Vagina (tissue), 2 donors: ENCODE measurements at places on chromosomes 11 and 22. TPM values are rescaled to one million over a fixed set of nuclear protein-coding genes. Genes with fewer than 3 reads are reported as not detected.

The FZD4 gene
- 47.1 TPM for total RNA-seq

GRCh38 chr22:17576470-17576869 lies 13.2 kb downstream of the SLC25A18 start:
- no peak for DNase-seq
- no peaks in the 10 kb centered on the region for H3K36me3 ChIP-seq
- no peak overlapping the region for H3K4me3 ChIP-seq
- no peaks in the 10 kb centered on the region for H3K27me3 ChIP-seq
- peaks cover 6% of the 10 kb centered on the region for H3K4me1 ChIP-seq
- H3K27ac ChIP-seq, result no peak overlapping the region

GRCh38 chr22:35446365-35446764 lies 46.4 kb downstream of the MCM5 start:
- no peaks in the 10 kb centered on the region for H3K36me3 ChIP-seq
- DNase-seq, result no peak
- peak overlapping the region; percentile 74 for H3K27ac ChIP-seq
- H3K4me1 ChIP-seq, result peaks cover 7% of the 10 kb centered on the region

GRCh38 chr22:32622004-32622743 lies 147.6 kb downstream of the FBXO7 start:
- H3K4me3 ChIP-seq, result no peak overlapping the region
- H3K36me3 ChIP-seq, result no peaks in the 10 kb centered on the region

DNA sequence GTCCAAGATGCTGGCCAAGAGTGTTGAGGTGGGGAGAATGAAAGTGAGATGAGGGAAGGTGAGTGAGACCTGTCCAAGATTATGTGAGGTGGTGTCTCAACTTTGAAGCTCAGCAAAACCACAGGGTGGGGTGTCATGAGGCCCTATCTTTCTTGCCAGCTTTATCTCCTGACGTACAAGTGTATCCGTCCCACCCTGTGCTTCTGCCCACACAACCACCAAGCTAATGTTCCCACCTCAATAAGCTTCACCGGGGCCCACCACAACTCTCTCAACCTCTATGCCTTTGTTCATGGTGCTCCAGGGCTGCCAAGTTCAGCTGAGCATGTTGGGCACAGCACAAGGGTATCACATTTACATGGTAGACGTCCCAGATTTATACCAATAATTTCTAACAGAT lies 7.1 kb upstream of the TPST2 start:
- H3K27ac ChIP-seq, result no peak overlapping the region
- H3K36me3 ChIP-seq, result no peaks in the 10 kb centered on the region

DNA sequence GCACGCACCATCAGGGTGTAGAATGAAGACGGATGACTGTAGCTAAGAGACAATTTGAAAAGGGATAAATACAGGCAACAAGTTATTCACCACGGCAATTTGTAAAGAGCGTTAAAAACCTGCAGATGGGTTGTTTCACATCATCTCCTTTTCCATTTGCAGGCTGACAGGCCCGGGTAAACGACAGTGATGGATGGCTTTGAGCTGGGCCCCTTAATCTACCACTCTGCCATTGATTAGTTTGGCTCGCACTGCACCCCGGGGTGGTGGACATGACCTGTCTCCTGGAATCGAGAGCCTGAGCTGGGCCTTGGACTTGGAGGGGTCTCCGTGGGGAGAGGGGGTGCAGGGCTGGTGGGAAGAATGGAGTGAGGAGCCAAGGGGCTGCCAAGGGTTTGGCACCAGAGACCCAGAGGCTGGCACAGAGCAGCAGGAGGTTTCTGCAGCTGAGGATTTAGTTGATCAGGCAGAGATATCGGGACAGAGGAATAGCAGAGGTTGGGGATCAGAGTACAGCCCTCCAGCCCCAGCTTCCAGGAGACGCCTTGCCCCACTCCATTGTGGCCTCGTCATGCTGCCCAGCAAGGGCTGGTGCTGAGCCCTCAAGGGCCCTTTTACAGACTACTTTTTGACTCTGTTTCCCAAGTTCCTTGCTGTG lies 110.6 kb upstream of the NECTIN1 start:
- H3K4me1 ChIP-seq, result no peaks in the 10 kb centered on the region
- DNase-seq, result no peak
- H3K27me3 ChIP-seq, result no peaks in the 10 kb centered on the region
- no peak overlapping the region for H3K27ac ChIP-seq
- H3K4me3 ChIP-seq, result no peak overlapping the region
